ENCODE measurements at places on chromosomes 2 and 18.

DNA sequence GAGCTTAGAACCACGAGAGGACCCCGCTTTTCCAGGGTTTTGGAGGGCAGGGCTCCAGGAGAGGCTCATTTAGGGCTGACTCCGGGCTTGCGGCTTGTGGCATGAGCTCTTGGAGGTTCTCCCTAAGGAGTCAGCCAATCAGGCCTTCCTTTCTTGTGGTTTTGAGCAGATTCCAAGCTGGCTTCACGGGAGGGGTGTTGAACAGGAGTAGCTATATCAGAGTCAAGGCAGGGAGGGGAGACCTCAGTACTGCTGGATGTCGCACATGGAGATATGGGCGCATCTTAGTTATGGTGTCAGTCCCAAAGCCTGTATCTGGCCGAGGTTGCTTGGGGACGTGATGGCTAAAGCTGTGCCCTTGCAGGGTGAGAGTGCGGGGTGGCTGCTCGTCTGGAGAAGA is 98.6 kb downstream of the AGAP1 start:
- DNase-seq: no peak

- DNase-seq: no peak
Observed at GRCh38 chr2:157627594-157628476, 829 bp downstream of the ACVR1C start.

DNA sequence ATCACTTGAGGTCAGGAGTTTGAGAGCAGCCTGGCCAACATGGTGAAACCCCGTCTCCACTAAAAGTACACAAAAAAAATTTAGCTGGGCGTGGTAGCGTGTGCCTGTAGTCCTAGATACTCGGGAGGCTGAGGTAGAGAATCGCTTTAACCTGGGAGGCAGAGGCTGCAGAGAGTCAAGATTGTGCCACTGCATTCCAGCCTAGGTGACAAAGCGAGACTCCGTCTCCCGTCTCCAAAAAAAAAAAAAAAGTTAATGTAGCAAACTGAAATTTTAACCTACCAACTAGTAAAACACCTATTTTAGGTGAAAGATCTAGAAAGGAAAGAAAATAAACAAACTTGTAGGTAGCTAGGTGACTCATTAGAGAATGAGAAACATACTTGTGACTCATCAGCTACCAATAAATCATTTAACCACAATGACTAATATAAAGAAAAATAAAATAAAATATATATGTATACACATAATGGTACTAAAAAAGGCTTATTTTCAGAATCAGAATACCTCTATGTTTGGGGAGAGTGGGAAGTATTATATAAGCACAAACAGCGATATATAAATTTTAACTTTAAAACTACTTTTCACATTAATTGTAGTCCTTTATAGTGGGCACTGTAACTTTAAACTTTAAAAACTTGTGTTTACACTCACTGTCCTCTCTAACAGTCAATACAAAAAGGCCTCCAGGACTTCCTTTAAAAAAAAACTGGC is 36.6 kb downstream of the DARS1 start:
- DNase-seq: no peak

- no peak for DNase-seq
Observed at GRCh38 chr18:3424280-3424890, 25.6 kb upstream of the TGIF1 start.

All from NCI-H345 (cell line).